ENCODE measurements at places on chromosomes 5 and 9.

- DNase-seq = no peak
Observed at GRCh38 chr9:106897236-106897635, 34.3 kb downstream of the ZNF462 start.

GRCh38 chr9:35229779-35230143, 68.0 kb downstream of the UNC13B start:
- no peak for DNase-seq

GRCh38 chr9:6575324-6576034, 70.0 kb downstream of the GLDC start:
- no peak for DNase-seq

DNA sequence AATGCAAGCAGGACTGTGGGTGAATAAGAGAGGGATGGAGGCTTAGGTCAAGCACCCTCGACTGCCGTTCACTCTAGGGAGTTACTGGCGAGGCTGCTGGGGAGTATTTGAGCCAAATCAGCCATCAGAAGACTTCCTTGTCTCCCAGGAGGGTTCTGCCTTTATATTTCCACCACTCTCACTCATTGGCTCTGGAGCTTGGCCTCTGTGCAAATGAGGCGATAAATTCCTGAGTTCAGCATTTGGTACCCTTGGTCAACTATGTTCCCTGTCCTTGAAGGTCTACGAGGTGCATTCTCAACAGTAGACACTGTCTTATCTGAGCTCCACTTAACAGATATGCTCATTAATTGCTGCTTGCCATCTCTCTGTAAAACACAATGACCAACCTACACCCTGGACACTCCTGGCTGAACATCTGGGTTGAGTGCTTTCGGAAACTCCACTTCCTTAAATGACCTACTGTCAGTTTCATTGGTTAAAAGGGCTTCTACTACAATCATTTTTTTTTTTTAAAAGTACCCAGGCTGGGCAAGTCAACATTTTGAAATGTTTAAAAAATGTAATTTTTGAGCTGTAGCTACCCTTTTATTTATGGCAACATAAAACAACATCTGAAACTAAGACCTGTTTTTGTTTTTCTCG, 153.2 kb downstream of the NTRK2 start:
- no peak for DNase-seq

GRCh38 chr5:179852993-179853547, 5.5 kb downstream of the MRNIP start:
- no peak for DNase-seq

- no peak for DNase-seq
Observed at GRCh38 chr9:91131433-91131839, 230.3 kb downstream of the AUH start.
